Left ventricle myocardium inferior (tissue), 1 donor: ENCODE measurements at places on chromosomes 13 and 19. TPM values are rescaled to one million over a fixed set of nuclear protein-coding genes. Genes with fewer than 3 reads are reported as not detected.

DNA sequence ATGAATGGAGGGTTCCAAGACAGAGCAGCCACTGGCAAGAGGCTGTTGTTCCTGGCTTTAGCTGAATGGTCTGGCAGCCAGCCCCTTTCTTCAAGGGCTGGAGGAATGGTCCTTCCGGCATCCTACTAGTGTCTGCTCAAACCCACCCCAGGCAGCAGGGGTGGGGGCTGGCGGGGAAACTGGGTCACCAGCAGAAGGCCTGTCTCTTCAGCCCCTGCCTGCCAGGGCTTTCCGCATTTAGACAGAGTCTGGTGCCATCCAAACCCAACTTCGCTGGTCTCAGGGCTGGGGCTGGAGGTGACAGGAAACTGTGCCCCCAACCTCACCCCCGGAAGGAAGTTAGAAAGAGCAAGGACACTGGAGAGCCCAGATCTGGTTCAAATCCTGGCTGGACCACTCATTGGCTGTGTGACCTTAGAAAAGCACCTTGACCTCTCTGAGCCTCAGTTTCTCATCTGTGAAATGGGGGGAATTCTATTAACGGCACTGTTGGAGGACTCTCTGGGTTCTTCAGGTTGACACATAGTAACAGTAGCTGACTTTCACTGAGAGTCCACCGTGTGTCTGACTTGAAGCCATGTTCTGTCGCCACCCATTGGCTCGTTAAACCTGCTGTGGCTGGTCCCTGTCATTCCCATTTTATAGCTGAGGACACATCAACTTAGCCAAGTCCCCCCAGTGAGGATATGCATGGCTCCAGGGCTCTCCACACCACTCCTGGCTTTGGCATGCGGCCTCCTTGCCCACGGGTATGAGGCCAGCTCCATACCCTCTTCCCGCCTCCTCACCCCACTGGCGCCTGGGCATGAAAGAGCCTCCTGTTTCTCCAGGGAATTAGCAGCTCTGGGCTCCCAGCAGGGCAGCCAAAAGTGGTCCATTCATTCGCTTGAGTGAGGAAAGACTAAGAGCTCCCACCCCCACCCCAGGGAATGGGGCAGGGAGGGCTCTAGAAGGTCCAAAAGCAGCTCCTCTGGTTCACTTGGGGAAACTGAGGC is 2.5 kb upstream of the NR2C2AP start:
- H3K36me3 ChIP-seq, result peaks cover 8% of the 10 kb centered on the region
- no peak overlapping the region for H3K27ac ChIP-seq
- no peak overlapping the region for H3K4me3 ChIP-seq
- peaks cover 19% of the 10 kb centered on the region for H3K4me1 ChIP-seq

DNA sequence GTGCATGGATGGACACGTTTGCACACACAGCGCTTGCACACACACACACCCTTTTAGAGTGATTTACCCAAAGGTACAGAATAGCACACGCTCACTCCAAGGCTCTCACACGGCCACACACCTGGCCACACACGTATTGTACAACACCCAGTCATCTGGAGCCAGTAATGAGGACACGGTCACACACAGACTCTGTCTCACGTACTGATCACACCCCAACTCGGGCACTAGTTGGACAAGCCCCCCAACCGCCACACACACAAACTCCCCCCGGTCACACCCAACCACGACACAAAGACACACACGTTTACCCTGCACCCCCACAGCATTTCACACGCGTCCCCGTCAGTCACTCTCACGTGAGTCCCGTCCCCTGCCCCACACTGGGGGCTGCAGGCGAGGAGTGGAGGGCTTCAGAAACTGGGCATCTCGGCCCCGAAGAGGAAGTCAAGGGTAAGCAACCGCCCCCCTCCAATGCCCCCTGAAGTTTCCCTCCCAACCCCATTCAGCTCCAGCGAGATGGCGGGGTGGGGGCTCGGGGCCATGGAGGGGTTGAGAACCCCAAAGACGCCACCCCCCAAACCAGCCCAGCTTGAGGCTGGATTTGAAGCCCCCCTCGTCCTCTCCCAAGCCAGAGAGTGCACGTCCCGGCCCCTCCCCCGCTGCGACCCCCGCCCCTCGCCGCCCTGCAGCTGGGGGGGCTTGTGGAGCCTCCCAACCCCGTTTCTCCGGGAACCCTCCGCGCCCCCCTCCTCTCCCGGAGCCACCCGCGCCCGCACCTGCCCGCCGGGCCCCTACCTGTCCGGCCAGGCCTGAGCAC is 599 bp downstream of the OLFM2 start:
- H3K27me3 ChIP-seq, result peaks cover 89% of the 10 kb centered on the region
- H3K4me1 ChIP-seq, result peaks cover 36% of the 10 kb centered on the region

DNA sequence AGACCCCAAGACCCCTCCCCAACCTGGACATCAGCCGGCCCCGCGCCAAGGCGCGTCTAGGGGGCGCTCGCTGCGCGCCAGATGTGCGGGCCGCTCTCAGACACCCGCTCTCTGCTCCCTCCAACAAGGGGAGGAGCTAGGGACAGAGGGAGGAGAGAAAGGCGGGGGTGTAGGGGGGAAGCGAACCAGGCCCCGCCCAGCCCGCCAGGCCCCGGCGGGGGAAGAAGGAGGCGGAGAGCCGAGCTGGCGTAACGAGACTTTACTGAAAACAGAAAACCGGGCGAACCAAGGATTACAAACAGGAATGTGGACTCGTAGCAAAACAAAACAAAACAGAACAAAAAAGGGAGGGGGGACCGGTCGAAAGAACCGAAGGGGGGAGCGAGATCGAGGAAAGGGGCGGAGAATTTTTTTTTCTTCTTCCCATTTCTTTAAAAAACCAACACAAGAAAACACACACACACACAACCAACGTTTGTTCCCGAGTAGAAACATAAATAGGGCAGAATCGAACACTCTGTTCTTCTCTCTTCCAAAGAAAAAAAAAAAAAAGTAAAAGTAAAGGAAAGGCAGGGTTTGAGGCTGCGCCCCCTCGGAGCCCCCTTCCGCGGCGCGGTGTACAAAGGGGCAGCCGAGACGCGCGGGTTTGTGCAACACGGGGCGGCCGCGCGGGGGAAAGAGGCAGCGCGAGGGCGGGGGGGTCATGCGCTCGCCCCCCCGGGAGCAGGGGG is 1.7 kb downstream of the JUND start:
- H3K27ac ChIP-seq, result peak overlapping the region; percentile 97
- H3K4me1 ChIP-seq, result peaks cover 71% of the 10 kb centered on the region
- H3K4me3 ChIP-seq, result peak overlapping the region; percentile 100
- H3K27me3 ChIP-seq, result no peaks in the 10 kb centered on the region

GRCh38 chr13:69793783-69794453 is 313.7 kb upstream of the ATXN8OS start:
- H3K4me1 ChIP-seq, result no peaks in the 10 kb centered on the region
- no peaks in the 10 kb centered on the region for H3K27me3 ChIP-seq
- no peak for DNase-seq
- no peak overlapping the region for H3K4me3 ChIP-seq
- H3K27ac ChIP-seq, result no peak overlapping the region
- no peaks in the 10 kb centered on the region for H3K36me3 ChIP-seq

GRCh38 chr19:55679343-55680257 is 4.6 kb downstream of the EPN1 start:
- H3K4me1 ChIP-seq, result peaks cover 77% of the 10 kb centered on the region
- no peak for DNase-seq
- no peak overlapping the region for H3K27ac ChIP-seq
- H3K4me3 ChIP-seq, result no peak overlapping the region

Gene PNMA8A
- total RNA-seq, result 8.4 TPM

Gene GFY
- 0.14 TPM for total RNA-seq
